Omental fat pad (tissue), 4 donors: ENCODE measurements at places on chromosomes 12 and 14. TPM values are rescaled to one million over a fixed set of nuclear protein-coding genes. Genes with fewer than 3 reads are reported as not detected.

DNA sequence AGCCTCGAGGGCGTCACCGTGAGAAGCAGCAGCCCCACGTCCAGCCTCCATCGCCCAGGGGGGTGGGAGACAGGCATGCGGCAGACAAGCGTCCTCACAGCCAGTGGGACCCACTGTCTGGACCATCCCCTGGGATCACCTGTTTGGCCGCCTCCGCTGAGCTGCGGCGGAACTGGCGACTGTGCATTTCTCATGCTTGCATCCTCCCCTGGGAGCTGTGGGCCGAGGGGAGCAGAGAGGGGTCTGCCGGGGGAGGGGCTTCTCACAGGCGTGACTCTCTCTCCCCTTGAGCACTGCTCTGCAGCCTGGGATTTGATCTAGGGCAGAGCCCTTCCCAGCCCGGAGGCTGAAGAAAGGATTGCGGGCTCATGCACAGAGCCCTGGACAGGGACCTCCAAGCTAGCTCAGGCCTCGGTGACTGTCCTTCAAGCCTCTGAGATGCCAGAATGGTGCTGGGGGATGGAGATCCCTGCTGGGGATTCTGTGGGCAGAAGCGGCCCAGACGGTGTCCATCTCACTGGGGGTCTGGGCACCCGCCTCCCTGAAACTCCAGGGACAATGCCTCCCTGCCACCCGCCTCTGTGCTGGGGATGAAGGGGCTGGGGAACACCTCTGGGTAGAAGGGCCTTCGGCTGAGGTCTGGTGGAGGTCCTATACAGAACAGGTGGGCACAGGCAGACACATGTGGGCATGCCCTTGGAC is 61.1 kb downstream of the PRIMA1 start:
- no peak for DNase-seq

The GUCY2C gene
- not detected for total RNA-seq

- DNase-seq = no peak
These were observed 338.6 kb downstream of the CEP128 start for GRCh38 chr14:80602946-80603345.

The RERGL gene
- 3.3 TPM for total RNA-seq

- DNase-seq = no peak
These were observed 29.3 kb downstream of the MYF5 start for GRCh38 chr12:80745851-80746505.
